Left ventricle myocardium inferior (tissue), 1 donor: ENCODE measurements at places on chromosomes 2 and 18.
A peak's percentile ranks its signal among the peaks of the same experiment; 100 is the strongest.

- H3K4me3 ChIP-seq = no peak overlapping the region
- H3K27ac ChIP-seq = no peak overlapping the region
- no peaks in the 10 kb centered on the region for H3K27me3 ChIP-seq
- no peaks in the 10 kb centered on the region for H3K4me1 ChIP-seq
Measured at GRCh38 chr18:25795213-25795612, 295.2 kb downstream of the SS18 start.

- no peak for DNase-seq
- no peaks in the 10 kb centered on the region for H3K36me3 ChIP-seq
- no peak overlapping the region for H3K4me3 ChIP-seq
- H3K27me3 ChIP-seq = no peaks in the 10 kb centered on the region
Measured at GRCh38 chr2:72827966-72828646, 2.3 kb upstream of the EXOC6B start.

GRCh38 chr18:48190994-48191393, 218.2 kb downstream of the ZBTB7C start:
- no peak for DNase-seq
- H3K27me3 ChIP-seq = no peaks in the 10 kb centered on the region
- no peak overlapping the region for H3K4me3 ChIP-seq
- H3K36me3 ChIP-seq = no peaks in the 10 kb centered on the region

DNA sequence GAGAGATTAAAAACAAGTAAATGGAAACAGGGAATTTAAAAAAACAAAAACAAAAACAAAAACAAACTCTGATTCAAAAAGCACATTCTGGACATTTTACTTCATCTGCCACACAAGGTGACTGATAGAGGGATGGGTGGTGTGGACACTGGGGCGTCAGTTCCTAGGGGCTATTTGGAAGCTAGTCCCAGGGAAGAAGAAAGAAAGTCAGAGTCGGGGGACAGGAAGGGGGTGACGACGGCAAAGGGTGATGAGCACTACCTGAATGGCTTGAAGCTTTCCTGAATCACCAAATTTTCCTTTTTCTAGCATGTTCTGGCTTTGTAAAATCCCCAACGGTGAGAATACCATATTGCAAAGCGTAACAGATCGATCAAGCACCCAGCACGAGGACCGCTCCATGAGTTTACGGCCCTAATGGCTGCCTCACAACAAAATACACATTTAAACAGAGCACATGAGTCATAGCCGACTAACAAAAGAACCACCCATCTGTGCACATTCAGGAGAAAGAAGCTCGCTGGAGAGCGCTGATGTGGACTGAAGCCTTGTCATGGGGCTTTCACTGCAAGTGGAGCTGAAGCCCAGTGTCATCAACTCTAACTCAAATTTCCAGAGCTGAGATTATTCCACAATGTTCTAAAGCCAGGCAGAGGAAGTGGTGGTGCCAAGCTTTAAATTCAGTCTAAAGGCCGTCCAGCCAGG, 178.9 kb downstream of the LNPK start:
- DNase-seq = no peak
- H3K4me3 ChIP-seq = no peak overlapping the region

DNA sequence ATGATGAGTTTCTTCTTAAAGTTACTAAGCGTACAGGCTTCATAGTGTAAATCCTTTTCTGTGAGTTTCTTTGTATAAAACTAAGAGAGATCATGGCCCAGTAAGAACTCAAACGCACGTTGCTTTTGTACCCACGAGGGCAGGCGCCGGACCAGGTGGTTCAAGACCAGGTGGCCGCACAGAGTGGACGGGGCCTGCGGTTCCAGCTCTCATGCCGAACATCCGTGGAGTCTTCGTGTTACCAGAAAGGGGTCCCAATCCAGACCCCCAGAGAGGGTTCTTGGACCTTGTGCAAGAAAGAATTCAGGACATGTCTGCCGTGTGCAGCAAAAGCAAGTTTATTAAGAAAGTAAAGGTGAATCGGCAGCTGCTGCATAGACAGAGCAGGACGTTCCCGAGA, 53.0 kb downstream of the KCNG2 start:
- DNase-seq = no peak
- H3K36me3 ChIP-seq = no peaks in the 10 kb centered on the region
- no peaks in the 10 kb centered on the region for H3K4me1 ChIP-seq
- H3K27me3 ChIP-seq = peaks cover 50% of the 10 kb centered on the region
- H3K4me3 ChIP-seq = no peak overlapping the region
- H3K27ac ChIP-seq = no peak overlapping the region

DNA sequence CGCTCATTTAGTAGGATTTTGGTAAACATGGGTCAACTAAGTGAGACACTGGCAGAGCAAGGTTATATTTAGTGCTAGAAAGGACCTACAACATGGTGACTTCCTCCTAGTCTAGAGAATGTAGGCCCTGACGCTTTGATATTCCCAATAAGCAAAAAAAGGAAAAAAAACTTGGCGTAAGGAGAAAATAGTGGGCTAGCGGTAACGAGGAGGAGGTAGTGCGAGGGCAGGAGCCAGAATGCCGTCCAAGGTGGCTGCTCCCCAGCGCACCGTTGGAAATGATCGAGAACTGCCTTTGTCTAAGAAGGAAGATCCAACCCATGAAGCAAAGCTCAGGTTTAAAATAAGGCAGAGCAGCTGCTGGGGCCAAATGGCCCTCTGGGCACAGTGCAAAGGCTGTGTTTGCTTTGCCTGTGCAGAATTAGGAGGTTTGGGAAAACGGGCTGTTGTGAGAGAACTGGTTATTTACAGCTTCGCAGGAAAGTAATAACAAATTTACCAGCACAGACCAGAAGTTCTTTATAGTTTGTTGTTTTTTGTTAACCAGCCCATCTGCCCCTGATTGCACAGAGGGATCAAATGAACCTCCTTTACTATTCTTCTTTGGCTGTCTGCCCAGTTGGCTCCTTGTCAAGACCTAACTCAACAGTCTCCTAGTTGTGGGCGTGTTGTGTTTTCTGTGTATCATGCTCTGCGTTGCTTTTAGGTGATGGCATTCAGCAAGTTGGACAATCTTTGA, 86.6 kb downstream of the ITGB1BP1 start:
- no peaks in the 10 kb centered on the region for H3K27me3 ChIP-seq
- no peak overlapping the region for H3K4me3 ChIP-seq
- H3K4me1 ChIP-seq = peaks cover 24% of the 10 kb centered on the region
- no peak for DNase-seq
- peaks cover 17% of the 10 kb centered on the region for H3K36me3 ChIP-seq
- peak overlapping the region; percentile 47 for H3K27ac ChIP-seq

- no peak overlapping the region for H3K27ac ChIP-seq
- no peaks in the 10 kb centered on the region for H3K36me3 ChIP-seq
- H3K4me3 ChIP-seq = no peak overlapping the region
- DNase-seq = no peak
Measured at GRCh38 chr2:115596659-115597375, 1154.4 kb downstream of the DPP10 start.

DNA sequence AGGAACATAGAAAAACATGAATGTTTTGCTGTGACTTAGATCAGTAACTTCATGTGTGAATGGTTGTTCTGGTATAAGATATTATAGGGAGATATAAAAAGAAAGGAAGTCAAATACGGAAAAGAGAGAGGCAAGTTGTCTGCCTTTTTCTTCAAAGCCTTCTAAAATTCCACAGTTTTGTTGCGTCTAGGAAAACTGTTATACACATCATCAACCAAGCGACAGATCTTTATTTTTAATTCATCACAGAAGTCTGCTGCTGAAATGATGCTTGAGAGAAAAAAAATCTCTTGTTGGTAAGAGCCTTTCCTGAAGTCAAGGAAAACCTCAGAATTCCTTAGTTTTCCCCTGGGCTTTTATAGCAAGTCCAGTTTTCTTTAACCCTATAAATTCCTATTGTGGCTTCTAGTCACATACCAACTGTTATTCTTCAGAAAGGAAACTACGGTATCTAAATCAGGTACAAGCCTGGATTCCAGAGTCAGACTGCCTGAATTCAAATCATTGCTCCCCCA, 36.3 kb upstream of the TANC1 start:
- no peak overlapping the region for H3K4me3 ChIP-seq
- peaks cover 12% of the 10 kb centered on the region for H3K4me1 ChIP-seq
- H3K27me3 ChIP-seq = no peaks in the 10 kb centered on the region
- DNase-seq = no peak
- H3K36me3 ChIP-seq = no peaks in the 10 kb centered on the region

- peaks cover 10% of the 10 kb centered on the region for H3K4me1 ChIP-seq
- no peaks in the 10 kb centered on the region for H3K27me3 ChIP-seq
- no peak overlapping the region for H3K27ac ChIP-seq
Measured at GRCh38 chr2:165064743-165065142, 109.4 kb upstream of the SLC38A11 start.

DNA sequence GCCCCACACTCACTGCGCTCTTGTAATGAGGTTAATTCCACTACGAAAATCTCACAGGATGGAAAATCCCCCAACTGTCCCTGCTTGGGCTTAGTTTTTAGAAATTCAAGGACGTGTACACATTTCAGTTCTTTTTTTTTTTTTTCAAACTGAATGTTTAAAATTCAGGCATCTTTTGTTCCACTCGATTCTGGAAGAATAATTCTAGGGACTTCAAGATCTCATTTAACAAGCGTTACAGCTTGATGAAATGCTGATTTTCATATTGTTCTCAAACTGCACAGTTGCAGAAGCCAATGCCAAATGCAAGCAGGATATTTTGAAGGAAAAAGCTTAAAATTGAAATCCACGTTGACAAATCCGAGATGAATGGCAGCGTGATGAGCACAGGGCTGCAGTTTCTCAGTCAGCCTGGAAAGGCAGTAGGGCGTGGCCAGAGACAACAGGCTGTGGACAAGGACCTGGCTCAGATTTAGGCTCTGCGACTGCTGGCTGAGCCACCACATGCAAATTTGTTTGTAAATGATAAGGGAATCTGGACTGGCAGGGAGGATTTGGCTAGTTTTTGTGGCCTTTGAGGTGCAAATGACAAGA, 128.1 kb upstream of the MYCN start:
- H3K4me3 ChIP-seq = no peak overlapping the region
- DNase-seq = no peak
- peaks cover 11% of the 10 kb centered on the region for H3K4me1 ChIP-seq

DNA sequence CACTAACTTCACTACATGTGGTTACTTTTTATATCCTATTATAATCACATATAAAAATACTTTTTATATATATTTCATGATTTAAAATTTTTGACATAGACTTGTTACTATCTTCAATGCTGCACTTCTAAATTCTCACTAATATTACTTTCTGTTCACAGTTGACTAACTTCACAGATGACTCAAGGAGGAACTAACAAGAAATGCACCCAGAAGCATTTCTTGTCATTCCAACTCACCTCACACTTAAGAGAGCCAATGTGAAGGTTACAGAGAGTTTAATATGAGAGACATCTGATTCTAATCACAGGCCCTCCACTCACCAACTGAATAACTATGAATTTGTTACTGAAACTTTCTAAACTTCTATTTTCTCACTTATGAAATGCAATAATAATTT, 399.8 kb upstream of the SLC8A1 start:
- no peak for DNase-seq
- no peaks in the 10 kb centered on the region for H3K36me3 ChIP-seq
- H3K4me1 ChIP-seq = no peaks in the 10 kb centered on the region

- no peaks in the 10 kb centered on the region for H3K4me1 ChIP-seq
- DNase-seq = no peak
- H3K4me3 ChIP-seq = no peak overlapping the region
- no peaks in the 10 kb centered on the region for H3K36me3 ChIP-seq
Measured at GRCh38 chr2:162226836-162227235, 16.4 kb downstream of the FAP start.

GRCh38 chr18:26771524-26771923, 94.0 kb downstream of the AQP4 start:
- no peaks in the 10 kb centered on the region for H3K36me3 ChIP-seq
- no peak overlapping the region for H3K27ac ChIP-seq
- no peak overlapping the region for H3K4me3 ChIP-seq
- DNase-seq = no peak

GRCh38 chr2:9757501-9758264, 85.6 kb upstream of the TAF1B start:
- H3K4me1 ChIP-seq = peaks cover 77% of the 10 kb centered on the region
- peak overlapping the region; percentile 78 for H3K27ac ChIP-seq
- no peaks in the 10 kb centered on the region for H3K27me3 ChIP-seq
- H3K4me3 ChIP-seq = peak overlapping the region; percentile 58
- DNase-seq = peak; percentile 50
- no peaks in the 10 kb centered on the region for H3K36me3 ChIP-seq

GRCh38 chr2:96140941-96141623, 2.8 kb upstream of the ASTL start:
- peaks cover 20% of the 10 kb centered on the region for H3K4me1 ChIP-seq
- no peaks in the 10 kb centered on the region for H3K36me3 ChIP-seq
- no peak overlapping the region for H3K4me3 ChIP-seq

GRCh38 chr2:144943986-144944385, 424.1 kb upstream of the ZEB2 start:
- no peak overlapping the region for H3K4me3 ChIP-seq
- H3K27me3 ChIP-seq = no peaks in the 10 kb centered on the region
- no peak overlapping the region for H3K27ac ChIP-seq
- H3K4me1 ChIP-seq = peaks cover 10% of the 10 kb centered on the region

DNA sequence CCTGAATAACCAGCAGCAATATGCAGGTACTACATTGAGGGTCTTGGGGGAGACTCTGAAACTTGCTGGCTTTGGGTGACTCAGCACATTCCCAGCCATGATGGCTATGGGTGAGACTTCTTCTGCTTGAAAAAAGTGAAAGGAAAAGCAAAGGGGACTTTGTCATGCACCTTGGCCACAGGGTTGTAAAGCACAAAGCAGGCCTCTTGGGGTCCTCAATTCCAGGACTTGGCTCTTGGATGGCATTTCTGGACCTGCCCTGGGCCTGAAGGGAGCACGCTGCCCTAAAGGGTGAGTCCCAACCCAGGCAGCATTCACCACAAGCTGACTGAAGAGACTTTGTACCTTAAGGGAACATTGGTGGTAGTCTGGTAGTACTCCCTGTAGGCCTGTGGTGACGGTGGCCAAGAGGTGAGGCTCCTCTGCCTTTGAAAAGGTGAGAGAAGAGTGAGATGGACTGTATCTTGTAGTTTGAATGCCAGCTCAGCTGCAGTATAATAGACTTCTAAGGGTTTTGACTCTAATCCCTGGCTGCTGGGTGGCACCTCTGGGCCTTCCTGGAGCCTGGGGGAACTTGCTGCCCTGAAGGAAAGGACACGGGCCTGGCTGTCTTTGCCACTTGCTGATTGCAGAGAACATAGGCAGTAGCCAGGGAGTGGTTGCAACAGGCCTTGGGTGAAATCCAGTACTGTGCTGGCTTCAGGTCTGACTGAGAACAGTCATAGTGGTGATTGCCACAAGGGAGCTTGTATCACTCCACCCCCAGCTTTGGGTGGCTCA, 36.5 kb upstream of the CYTIP start:
- H3K27ac ChIP-seq = peak overlapping the region; percentile 85
- peak; percentile 82 for DNase-seq

GRCh38 chr18:35998967-35999366, 26.5 kb downstream of the RMP24 start:
- no peak overlapping the region for H3K27ac ChIP-seq
- H3K4me3 ChIP-seq = no peak overlapping the region
- no peaks in the 10 kb centered on the region for H3K4me1 ChIP-seq
- H3K36me3 ChIP-seq = no peaks in the 10 kb centered on the region

GRCh38 chr2:9735335-9735734, 104.5 kb upstream of the YWHAQ start:
- no peak overlapping the region for H3K27ac ChIP-seq
- no peaks in the 10 kb centered on the region for H3K36me3 ChIP-seq
- H3K4me3 ChIP-seq = no peak overlapping the region
- peaks cover 24% of the 10 kb centered on the region for H3K4me1 ChIP-seq
- no peak for DNase-seq
